Breast epithelium (tissue), 4 donors: ENCODE measurements at places on chromosomes 5 and 9. TPM values are rescaled to one million over a fixed set of nuclear protein-coding genes. Genes with fewer than 3 reads are reported as not detected.

FOXI1 gene
- 1.3 TPM for total RNA-seq

DNA sequence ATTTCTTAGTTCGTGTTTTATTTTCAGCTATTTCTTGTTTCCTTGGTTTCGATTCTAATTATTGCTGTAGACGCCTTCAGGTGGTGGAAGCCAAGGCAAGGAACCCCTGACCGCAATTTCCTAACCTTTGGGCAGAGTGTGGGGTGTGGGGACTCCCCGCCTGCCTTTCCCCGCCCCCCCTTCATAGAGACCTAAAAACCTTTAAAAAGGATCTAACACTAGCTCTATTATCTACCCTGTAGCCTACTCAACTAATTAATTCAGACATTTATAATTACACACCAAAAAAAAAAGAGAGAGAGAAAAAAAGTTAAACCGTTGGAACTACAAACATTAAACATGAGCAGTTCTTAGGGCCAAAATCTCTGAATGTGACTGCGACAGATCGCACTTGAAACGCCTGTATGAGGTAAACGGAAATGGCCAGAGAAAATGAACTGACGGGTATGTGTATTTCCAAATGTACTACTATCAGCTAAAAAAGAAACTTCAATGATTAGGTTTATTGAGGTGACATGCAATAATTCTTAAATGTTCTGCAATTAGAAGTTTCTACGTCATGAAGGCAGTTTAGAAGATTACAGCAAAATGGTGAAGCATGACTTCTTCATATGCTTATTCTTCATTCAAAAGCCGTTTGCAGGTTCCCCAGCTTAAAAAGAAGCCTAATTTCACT, 19.0 kb upstream of the FER start:
- DNase-seq: no peak

GRCh38 chr5:107472620-107473064, 198.1 kb downstream of the EFNA5 start:
- no peak for DNase-seq

- DNase-seq: no peak
Observed at GRCh38 chr9:21047281-21047691, 15.8 kb upstream of the HACD4 start.

DNA sequence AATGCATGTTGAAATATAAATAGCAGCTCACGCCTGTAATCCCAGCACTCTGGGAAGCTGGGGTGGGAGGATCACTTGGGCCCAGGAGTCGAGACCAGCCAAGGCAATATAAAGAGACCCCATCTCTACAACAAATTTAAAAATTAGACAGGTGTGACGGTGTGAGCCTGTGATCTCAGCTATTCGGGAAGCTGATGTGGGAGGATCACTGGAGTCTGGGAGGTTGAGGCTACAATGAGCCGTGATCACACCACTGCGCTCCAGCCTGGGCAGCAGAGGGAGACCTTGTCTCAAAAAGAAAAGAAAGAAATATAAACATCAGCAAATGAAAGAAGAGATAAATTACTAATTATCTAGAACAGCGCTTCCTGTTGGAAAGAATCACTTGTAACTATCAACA, 105.0 kb downstream of the MAPKAP1 start:
- no peak for DNase-seq
